NCI-H524 treated with DMSO at 0.1 percent for 48 hours (cell line): ENCODE measurements at places on chromosomes 16 and 17.

- no peak for DNase-seq
Measured at GRCh38 chr16:88061346-88062110, 110.3 kb downstream of the BANP start.

DNA sequence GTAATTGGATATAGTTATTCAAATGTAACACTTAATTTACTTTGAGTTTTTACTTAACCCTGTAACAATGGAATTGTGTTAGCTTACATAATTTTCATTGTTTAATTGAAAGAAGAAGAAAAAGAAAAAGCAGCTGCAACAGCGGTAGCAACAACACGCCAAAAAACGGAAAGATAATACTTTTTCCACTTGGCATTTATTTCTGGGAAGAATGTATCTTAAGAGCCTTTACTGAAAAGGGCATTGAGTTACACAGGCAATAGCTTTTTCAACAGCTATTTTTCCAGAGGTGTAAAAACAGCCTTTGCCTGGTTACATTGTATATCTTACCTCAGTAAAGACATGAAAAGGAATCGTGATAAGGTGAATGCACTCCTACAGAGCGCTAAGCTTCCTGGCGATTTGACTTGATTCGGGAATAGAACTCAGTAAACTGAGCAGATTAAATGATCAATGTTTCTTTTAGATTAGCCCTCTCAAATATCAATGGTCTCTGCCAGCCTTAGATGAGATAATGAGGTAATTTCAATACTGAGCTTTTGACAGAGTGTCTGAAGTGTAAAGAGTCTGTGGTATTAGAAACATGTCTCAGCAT is 311.3 kb downstream of the CDH13 start:
- DNase-seq = no peak

DNA sequence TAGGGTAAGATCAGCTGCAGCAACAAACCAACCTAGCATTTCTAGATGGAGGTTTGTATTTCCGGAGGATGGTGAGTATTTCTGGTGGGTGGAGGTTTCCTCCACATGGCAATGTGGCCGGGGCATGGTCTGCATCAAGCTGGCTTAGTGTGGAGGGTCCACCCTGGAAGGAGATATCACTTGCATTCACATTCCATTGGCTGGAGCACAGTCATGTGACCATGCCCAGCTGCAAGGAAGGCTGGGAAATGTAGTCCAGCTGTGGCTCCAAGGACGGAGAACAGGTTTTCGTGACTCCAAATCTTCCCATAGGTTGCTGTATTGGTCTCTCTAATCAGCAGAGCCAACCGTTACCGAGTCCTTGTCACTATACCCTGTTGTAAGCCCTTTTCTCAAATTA is 68.7 kb downstream of the RAI1 start:
- DNase-seq = peak; percentile 33

- DNase-seq = no peak
Measured at GRCh38 chr17:40103071-40103661, 2.8 kb upstream of the NR1D1 start.
